ENCODE measurements at places on chromosomes 11 and 22.

- DNase-seq = no peak
Measured at GRCh38 chr11:1565173-1565903, 6.7 kb downstream of the DUSP8 start.

GRCh38 chr22:32744176-32744959, 57.1 kb upstream of the TIMP3 start:
- no peak for DNase-seq

DNA sequence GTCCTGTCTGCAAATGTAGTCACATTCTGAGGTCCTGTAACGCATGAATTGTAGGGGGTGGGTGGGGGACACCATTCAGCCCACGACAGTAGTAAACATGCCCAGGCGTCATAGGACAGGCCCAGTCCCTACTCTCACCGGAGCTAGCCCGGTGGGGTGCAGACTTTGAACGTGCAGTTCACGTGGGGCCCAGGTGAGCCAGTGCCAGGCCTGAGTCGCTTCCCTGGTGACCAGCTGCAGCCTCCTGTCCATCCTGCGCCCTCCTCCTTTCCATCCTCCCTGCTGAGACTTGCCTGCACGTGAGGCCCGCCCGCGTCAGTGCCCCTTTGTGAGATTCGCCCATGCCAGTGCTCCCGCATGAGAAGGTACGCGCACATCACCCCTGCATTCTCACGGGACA, 116.8 kb downstream of the WNT7B start:
- DNase-seq = no peak

DNA sequence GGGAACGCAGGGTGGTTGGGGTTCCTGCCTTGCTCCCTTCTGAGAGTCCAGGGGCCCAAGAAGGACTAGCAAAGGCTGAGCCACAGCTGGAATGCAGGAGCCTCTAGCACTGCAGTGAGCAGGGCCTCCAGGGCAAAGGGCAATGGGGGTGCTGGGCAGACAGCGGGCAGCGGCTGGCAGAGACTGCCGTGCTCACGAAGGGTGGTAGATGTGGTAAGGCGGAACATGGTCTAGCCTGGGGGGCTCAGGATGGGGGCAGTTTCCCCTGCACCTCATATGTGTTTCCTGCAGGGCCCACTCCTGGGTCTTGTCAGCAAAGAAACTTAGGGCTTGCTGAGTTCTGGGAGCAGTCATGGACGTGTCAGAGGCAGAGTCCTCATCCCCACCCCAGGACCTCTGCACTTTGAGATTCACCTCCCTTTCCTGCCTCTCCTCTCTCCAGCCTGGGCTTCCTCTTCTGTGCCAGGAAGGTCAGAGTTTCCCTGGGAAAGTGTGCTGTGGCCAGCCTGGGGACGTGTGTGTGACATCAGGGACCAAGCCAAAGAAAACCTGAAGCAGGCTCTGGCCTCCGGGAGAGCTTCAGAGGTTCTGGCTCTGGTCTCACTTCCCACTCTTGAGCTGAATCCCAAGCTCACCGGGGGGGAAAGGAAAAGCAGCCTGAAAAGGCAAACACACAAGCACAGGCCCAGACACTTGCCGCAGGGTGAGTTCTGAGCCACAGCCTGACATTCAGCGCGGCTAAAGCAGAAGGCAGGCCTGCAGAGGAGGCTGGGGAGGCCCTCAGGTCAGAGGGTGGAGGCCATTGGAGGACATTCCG, 4.4 kb downstream of the MOGAT2 start:
- DNase-seq = no peak

DNA sequence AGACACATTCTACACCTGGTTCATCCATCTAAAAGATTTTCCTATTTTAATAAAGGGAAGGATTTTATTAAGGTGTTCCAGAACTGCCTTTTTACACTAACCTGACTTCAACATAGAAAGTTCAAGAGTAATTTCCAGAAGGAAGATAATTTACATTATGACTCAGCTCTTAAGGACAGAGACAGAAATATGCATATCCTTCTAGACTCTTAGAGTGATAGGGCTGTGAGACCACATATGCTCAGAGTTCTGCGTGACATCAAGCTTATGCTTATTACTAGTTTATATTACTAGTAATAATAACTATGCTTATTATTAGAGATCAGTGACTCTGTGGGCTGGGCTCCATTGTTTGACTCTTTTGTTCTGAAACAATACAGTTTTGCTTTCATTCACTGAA, 4.6 kb downstream of the PDGFD start:
- DNase-seq = no peak

- no peak for DNase-seq
Measured at GRCh38 chr22:31948002-31948401, 3.7 kb downstream of the YWHAH start.

DNA sequence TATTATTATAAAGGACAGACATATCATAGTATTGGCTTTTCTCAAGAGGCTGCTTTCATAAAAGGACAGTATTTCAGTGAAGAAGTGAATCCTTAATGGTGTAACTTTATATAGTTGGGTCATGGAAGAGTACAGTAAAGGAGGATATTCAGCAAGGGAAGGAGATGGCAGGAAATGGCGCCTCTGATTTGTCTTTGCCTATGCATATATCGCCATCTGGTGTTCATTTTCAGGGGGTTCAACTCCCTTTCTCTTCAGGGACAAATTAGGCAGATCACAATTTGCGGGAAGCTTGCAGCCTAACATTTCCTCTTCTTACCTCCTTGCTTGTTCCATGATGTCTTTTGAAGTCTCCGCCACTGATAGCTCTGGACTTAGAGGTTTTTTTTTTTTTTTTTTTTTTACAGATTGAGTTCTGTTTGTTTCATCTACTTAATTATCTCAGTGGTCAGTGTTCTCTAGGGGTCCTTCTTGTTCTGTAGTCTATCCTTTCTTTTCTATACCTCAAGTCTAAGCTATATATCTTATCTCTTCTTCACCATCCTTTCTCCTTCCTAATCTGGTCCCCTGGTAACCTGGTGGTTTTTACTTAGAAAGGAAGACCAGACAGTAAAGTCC, 21.8 kb upstream of the RRM1 start:
- DNase-seq = peak; percentile 62

DNA sequence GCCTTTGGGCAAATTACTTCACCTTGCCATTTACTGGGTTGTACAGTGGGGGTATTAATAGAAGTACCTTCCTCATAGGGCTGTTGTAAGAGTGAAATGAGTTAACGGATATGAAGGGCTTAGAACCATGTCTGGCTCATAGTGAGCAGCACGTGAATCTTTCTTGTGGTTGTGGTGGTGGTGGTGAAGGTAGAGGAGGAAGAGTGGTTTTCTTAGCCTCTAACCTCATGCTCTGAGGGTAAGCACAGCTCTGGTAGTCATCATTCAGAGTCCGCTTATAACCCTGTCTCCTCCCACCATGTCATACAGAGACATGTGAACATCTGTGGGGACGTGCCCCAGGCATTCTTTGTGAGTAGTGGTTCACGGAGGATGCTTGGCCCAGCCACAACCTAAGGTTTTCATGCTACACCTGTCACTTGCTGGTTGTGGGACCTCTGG, 43.6 kb downstream of the TEAD1 start:
- DNase-seq = no peak

DNA sequence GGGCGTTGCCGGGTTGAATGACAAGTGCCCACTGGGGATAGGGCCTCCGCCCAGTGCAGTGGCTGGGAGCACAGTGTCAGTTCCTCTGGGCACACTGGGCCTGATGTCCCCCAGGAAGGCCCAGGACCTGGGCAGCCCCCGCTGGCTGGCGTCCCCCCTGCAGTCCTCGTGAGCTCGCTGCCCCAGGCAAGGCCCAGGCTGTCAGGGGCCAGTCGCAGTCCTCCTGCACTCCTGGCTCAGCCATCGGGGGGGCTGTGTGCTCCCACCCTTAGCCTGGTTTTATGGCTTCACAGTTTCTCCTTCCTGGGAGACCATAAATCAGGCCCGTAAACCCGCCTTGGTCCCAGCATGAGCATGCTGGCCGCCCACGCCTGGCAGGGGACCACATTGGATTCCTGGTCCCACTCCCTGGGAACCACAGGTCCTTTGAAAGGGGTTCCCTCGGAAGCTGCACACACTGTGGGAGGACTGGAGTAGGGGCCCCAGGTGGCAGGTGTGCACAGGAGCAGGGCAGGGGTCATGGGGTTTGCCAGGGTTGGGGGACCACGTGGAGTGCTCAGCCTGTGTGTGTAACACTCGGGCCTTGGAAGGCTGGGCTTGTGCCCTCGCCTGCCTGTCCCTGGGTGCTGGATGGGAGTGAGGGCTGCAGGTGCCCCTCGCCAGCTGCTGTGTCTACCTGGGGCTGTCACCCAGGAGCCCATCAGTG, 113.6 kb downstream of the KCNQ1OT1 start:
- no peak for DNase-seq

DNA sequence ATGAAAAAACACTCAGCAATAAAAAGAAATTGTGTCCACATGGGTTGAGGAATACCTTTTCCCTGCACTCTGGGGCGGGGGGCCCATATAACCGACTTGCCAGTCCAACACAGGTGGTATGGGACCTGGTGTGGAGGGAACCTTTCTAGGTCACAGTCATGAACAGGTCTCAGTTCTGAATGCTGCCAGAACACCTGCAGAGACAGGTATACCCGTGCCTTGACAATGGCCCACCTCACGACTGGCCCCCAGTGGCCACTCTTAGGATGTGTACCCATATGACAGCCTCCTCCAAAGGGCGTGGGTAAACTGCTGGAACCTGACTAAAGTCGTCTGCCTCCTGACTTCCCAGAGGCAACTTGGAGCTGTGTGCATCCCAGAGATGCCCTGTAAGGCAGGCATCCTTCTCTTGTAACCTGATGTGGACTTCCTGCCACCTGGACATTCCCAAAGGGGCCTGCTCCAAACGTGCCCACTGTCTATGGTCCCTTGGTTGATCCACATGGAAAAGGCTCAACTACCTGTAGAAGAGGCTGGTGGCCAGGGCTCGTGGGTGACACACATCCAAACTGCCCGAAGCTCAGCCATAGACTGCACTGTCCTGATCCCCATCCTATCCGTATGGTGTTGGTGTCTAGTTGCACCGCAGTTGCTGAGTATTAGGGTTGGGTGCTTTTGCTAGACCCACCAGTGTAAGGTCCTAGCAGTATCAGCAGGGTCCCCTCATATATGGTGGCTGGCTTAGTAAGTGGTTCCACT, 859.3 kb downstream of the BRD1 start:
- no peak for DNase-seq

DNA sequence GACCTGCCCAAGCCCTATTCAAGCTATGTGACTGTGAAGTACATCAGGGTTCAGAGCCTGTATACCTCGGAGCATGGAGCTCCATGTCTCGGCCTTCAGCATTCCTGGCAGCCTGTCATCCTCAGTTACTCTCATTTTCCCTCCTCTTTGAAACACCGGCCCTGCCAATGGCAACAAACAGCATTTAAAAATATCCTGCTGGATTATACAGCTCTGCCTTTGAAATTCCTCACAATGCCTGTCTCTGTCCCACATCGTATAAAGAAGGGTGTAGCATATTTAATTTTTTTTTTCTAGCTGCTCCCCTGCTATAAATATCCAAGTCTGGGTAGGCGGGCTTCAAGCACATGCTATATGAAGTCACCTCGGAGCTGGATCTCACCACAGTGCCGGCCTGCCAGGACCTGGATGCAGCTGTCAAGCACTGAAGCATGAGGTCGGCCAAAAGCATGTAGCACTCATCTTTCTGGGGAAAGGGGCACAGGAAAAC, 11.8 kb downstream of the ABTB2 start:
- DNase-seq = no peak

- DNase-seq = no peak
Measured at GRCh38 chr11:111846636-111847035, 24.7 kb downstream of the ALG9 start.

GRCh38 chr11:20661445-20661844, 7.9 kb upstream of the NELL1 start:
- no peak for DNase-seq

GRCh38 chr11:44564670-44565210, 723 bp upstream of the CD82 start:
- DNase-seq = peak; percentile 51

- no peak for DNase-seq
Measured at GRCh38 chr11:7640816-7641215, 32.5 kb downstream of the CYB5R2 start.

DNA sequence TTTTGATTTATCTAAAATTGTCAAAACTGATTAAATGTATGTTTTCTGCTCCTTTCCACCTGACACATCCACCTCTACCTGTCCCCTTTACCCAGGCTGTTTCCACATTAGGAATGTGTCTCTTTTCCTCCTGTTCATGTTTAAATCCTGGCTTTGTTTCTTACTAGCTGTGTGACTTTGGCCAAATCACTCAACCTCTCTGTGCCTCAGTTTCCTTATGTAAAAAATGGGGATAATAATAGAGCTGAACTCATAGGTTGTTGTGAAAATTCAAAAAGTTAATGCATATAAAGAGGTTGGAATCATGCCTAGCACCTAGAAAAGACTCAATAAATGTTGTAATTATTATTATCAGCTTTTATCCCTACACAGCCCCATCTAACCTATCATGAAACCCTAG, 136.8 kb downstream of the NXPE2 start:
- no peak for DNase-seq

GRCh38 chr11:14775897-14776296, 116.1 kb downstream of the CYP2R1 start:
- no peak for DNase-seq

DNA sequence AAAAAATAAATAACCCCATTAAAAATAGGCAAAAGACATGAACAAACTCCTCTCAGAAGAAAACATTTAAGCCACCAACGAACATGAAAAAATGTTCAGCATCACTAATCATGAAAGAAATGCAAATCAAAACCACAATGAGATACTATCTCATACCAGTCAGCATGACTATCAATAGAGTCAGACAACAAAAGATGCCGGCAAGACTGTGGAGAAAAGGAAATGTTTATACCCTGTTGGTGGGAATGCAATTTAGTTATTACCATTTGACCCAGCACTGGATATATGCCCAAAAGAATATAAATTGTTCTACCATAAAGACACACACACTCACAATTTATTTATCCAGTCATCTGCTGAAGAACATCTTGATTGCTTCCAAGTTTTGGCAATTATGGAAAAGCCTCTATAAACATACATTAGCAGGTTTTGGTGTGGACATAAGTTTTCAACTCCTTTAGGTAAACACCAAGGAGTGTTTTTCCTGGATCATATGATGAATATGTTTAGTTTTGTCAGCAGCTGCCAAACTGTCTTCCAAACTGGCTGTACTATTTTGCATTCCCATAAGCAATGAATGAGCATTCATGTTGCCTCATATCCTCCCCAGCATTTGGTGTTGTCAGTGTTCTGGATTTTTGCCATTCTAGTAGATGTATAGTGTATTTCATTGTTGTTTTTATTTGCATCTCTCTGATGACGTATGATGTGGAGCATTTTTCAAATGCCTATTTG, 28.0 kb downstream of the OR8D1 start:
- no peak for DNase-seq

DNA sequence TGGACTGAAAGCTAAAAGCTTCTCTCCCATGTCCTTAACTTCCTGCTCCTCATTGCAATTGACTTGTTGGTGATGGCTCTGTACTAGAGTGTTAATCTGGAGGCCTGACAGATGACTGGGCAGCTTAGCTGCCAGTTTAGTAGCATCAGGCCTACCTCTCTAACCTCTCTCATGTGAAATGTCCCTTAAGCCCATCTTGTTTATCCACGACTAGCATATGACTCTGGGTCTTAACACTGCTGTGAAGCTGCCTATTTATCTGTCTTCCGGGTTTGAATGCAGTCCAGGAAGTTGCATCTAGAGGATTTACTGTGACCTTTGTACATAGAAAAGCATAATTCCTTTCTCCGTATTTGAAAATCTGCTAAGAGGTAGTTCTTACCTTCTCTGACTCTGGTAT, 85.3 kb upstream of the HORMAD2 start:
- DNase-seq = peak; percentile 14

All from Calu3 (cell line).